ENCODE measurements at places on chromosomes 11 and 22. TPM values are rescaled to one million over a fixed set of nuclear protein-coding genes. Genes with fewer than 3 reads are reported as not detected.

DEAF1 gene
- total RNA-seq = 66.3 TPM

ACTN3 gene
- total RNA-seq = 0.07 TPM

TMPRSS5 gene
- 1.2 TPM for total RNA-seq

TYR gene
- not detected for total RNA-seq

PICK1 gene
- 11.9 TPM for total RNA-seq

YPEL4 gene
- 0.47 TPM for total RNA-seq

OR10A2 gene
- not detected for total RNA-seq

OR51I1 gene
- not detected for total RNA-seq

HMGXB4 gene
- 46.9 TPM for total RNA-seq

- no peak overlapping the region for H3K4me3 ChIP-seq
- no peak for DNase-seq
- H3K4me1 ChIP-seq = peaks cover 35% of the 10 kb centered on the region
- H3K27ac ChIP-seq = no peak overlapping the region
- H3K36me3 ChIP-seq = peaks cover 44% of the 10 kb centered on the region
These were observed 4.9 kb downstream of the NDUFC2 start for GRCh38 chr11:78074756-78075155.

- H3K4me3 ChIP-seq = no peak overlapping the region
- H3K4me1 ChIP-seq = peaks cover 8% of the 10 kb centered on the region
- no peak overlapping the region for H3K27ac ChIP-seq
- no peak for DNase-seq
- peaks cover 3% of the 10 kb centered on the region for H3K27me3 ChIP-seq
These were observed 2.0 kb downstream of the P2RX3 start for GRCh38 chr11:57340039-57340615.

- peaks cover 36% of the 10 kb centered on the region for H3K36me3 ChIP-seq
- no peak for DNase-seq
These were observed 19.9 kb downstream of the F2 start for GRCh38 chr11:46738887-46739286.

GRCh38 chr11:69018924-69019323 is 5.9 kb upstream of the MRGPRF start:
- H3K36me3 ChIP-seq = no peaks in the 10 kb centered on the region
- H3K27ac ChIP-seq = no peak overlapping the region
- H3K4me3 ChIP-seq = no peak overlapping the region
- H3K27me3 ChIP-seq = peaks cover 7% of the 10 kb centered on the region

GRCh38 chr11:12157241-12157661 is 46.9 kb downstream of the MICAL2 start:
- H3K4me3 ChIP-seq = peak overlapping the region; percentile 70
- peaks cover 75% of the 10 kb centered on the region for H3K4me1 ChIP-seq
- peak; percentile 79 for DNase-seq
- peak overlapping the region; percentile 96 for H3K27ac ChIP-seq
- peaks cover 60% of the 10 kb centered on the region for H3K36me3 ChIP-seq

GRCh38 chr11:115256397-115257197 is 247.6 kb downstream of the CADM1 start:
- peaks cover 4% of the 10 kb centered on the region for H3K4me1 ChIP-seq
- no peak overlapping the region for H3K27ac ChIP-seq
- H3K36me3 ChIP-seq = no peaks in the 10 kb centered on the region
- H3K4me3 ChIP-seq = no peak overlapping the region
- no peak for DNase-seq
- peaks cover 6% of the 10 kb centered on the region for H3K27me3 ChIP-seq

DNA sequence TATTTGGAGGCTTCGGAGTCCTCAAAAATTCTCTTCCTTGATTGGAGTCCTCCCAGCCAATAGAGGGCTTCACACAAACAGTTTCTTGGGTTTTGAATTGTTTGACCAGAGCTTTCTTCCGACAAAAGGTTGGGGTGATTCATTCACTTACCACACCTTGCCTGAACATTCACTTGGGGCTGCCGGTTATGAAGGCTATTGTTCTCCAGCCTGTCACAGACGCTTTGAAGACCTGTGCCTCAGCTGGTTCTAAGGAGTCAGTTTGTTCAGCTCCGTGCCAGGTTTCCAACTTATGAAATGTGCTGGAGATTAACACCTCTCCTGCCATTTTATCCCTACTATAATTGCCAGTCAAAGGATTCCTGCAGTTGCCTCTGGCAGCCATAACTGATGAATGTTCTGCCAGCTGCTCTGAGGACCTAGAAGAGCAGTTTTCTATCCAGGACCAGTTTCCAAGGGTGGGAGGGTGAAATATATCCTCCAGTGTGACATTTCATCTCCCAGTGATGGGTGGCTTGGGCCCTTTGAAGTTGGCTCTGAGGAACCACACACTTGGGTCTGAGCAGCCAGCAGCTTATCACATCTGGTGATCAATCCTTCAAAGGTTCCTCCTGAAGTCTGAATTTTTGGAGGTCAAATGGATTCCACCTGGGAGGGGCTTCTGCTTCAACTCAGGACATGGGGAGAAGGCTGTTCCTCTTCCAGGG is 31.4 kb downstream of the LIMK2 start:
- no peak for DNase-seq
- peaks cover 11% of the 10 kb centered on the region for H3K36me3 ChIP-seq
- H3K27me3 ChIP-seq = no peaks in the 10 kb centered on the region
- no peak overlapping the region for H3K4me3 ChIP-seq

GRCh38 chr11:28799316-28799715 is 691.1 kb downstream of the METTL15 start:
- H3K4me3 ChIP-seq = no peak overlapping the region
- no peaks in the 10 kb centered on the region for H3K36me3 ChIP-seq
- H3K27ac ChIP-seq = no peak overlapping the region
- DNase-seq = no peak
